Stimulated activated CD8-positive, alpha-beta memory T cell treated with anti-CD3 and anti-CD28 coated beads, Interleukin-4, amount 100 ng/mL, for 1 hour (primary cell): ENCODE measurements at places on chromosomes 7 and 10.

DNA sequence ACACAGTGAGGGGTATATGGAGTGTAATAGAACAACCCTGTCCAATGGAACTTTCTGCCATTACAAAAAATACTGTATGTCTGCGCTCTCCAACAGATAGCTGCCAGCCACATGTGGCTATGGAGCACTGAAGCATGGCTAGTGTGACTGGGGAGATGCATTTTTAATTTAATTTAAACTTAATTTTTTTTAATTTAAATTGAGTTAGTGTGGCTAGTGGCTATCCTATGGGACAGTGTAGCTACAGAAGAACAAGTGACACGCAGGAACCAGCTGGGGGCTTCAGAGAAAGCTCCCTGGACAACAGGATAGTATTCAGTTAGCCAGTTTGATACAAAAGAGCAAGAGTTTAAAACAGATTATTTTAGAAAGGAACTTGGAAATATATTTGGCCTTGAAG, 408.0 kb downstream of the THSD7A start:
- no peak for DNase-seq

DNA sequence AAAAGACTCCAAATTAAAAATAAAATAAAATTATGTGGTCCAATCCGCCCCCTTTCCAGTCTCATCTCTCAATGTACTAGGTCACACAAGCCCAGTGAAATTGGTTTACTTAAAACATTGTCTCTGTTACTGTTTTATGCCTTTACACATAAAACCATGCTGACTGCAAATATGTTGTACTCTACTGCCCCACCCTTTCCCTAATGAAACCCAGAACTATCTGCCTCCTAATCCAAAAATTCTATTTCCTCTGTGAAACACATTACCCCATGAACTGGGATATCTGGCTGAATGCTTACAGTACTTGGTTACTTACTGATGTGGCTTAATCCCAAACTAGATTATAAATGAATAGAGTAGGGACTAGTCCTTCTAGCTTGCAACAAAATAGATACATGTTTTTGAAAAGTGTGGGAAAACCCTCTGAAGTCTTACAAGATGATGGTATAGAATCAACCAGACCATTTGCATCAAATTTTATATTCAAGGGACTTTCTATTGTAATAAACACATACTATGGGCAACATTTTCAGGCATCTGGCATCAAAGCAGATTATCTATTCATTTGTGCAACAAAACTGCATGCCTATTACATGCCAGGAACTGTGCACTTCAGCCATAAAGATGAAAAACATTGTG, 10.0 kb upstream of the KMT2E start:
- DNase-seq, result no peak

DNA sequence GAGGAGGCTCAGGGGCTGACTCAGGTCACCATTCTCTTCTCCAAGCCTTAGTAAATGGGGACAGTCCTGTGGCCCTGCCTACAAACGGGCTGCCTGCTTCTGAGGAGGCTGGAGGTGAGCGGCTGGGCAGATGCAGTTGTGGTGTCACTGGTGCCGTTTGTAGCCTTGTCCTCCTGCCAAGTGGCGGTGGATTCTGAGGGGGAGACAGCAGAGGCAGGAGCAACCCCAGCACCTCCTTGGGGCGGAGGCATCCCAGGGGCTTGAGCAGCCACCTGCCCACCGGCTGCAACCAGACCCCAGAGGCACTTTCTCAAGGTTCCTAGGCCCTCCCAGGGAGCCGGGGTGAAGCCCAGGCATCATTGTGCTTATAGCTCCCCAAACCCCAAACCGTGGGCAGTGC, 112.5 kb downstream of the ZMIZ1 start:
- DNase-seq, result no peak

DNA sequence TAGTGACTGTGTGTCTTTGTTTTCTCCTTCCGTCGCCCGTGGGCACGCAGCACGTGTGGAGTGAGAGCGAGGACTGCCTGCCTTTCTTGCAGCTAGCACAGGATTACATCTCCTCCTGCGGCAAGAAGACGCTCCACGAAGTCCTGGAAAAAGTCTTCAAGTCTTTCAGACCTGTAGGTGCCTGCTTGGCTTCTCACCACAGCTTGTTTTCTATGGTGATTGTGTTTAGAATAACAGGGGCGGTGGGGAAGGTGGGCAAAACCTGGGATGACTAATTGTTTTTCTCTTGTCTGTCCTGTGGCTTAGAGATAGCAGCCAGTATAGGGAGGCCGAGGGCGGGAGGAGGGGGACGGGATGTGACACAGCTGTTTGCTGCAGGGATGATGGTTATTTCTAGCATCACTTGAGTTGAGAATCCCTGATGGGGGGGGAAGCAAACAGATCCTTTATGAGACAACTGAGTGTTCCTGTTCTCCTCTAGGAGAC, 11.4 kb downstream of the MTURN start:
- no peak for DNase-seq

GRCh38 chr7:2232766-2233520, at the start of gene MAD1L1:
TSS of gene MAD1L1 (minus strand) at chr7:2232945. CDS start at chr7:2230133, 2,812 bp downstream.
- DNase-seq, result peak; percentile 78

DNA sequence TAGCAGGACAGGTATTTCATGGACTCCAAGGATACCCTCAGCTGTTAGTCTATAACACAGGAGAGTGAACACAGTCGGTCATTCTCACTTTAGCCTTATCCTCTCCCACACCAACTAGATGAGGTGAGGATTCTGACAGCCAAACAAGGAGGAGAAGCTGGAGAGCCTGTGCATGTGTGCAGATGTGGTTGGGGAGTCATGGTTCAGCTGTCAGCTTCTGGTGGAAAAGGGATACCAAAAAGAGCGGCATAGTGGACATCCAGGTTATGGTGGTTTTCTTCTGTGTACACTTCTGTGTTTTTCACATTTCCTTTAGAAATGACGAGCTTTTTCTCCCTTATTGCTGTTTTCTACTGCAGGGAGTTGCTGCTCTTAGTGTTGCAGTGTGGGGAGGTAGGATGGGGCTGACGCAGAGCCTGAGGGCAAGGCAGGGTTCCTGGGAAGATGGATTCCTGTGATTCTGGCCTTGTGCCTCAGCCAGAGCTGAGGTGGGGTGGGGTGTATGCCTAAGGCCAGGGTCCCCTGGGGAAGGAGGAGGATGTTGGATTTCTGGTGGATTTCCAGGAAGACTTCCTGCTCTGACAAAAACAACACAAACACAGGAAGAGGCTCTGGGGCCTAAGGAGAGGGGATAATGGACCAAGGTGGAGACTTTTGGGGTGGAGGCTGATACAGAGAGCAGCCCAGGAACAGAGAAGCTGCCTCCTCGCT, 26.6 kb downstream of the PLAU start:
- no peak for DNase-seq

GRCh38 chr10:46218921-46219320, 67.9 kb upstream of the ANTXRL start:
- DNase-seq, result no peak

GRCh38 chr10:7855205-7855604, 36.9 kb downstream of the TAF3 start:
- DNase-seq, result no peak

DNA sequence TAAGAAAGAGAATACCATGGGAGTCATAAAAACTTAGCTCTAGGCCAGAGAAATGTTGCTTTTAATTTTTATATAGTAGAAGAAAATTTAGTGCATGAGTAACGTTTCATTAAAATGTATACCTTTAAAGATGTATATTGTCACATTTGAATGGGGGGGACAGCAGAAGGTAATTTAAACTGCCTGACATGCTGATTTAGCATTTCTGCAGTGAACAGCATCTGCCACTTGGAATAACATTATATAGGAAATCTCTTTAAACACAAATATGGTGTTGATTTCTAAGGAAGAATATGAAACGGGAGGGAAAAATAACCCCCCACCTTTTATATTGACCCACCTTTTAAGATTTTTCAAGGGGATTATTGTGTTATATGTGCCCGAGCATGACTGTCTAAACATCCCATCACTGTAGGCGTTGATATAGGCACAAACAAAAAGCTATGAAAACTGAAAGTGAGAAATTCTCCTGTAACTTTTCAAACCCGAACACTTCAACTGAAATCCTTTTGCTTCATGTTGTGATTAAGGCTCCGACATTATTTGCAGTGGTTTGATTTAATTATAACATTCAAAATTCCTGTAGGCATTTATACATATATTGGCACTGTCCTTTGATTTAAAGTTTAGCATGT, 244.7 kb upstream of the CELF2 start:
- DNase-seq, result no peak

DNA sequence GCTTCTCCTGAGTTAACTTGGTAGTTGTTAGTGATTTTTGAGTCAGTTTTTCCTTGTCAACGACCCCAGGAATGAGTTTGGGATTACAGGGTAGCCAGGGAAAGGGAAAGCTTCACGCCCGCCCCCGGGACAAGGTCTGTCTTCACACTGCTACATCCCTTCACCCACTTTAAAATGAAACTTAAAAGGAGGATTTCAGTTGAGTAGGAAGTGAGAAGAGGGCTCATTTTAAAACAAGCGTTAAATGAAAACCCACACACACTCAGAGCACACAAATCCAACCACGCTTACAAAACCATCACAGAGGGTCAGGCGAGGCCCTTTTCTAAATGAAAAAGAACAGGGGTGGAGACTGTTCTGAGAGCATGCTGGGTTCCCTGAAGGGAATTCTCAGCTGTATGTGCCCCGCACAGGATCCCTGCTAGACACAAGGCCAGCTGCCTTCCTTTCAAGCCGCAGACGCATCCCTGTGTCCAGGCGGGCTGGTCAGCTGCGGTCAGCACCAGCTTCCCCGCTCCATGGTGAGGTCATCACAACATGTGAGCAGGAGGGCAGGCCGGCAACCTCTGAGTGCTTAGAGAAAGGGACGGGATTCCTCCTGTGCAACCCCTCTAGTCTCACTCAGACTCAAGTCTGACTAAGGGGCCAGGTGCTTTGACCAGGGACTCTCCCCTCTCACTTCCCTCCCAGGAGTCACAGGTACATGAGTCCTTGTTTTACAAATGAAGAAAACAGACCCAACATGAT, 111.8 kb downstream of the EGFR start:
- DNase-seq, result no peak

GRCh38 chr7:41403291-41403690, 299.6 kb downstream of the INHBA start:
- DNase-seq, result no peak

GRCh38 chr7:86975914-86976313, 83.5 kb downstream of the ELAPOR2 start:
- DNase-seq, result no peak

- DNase-seq, result no peak
Measured at GRCh38 chr7:100575746-100576383, 2.2 kb upstream of the SAP25 start.

DNA sequence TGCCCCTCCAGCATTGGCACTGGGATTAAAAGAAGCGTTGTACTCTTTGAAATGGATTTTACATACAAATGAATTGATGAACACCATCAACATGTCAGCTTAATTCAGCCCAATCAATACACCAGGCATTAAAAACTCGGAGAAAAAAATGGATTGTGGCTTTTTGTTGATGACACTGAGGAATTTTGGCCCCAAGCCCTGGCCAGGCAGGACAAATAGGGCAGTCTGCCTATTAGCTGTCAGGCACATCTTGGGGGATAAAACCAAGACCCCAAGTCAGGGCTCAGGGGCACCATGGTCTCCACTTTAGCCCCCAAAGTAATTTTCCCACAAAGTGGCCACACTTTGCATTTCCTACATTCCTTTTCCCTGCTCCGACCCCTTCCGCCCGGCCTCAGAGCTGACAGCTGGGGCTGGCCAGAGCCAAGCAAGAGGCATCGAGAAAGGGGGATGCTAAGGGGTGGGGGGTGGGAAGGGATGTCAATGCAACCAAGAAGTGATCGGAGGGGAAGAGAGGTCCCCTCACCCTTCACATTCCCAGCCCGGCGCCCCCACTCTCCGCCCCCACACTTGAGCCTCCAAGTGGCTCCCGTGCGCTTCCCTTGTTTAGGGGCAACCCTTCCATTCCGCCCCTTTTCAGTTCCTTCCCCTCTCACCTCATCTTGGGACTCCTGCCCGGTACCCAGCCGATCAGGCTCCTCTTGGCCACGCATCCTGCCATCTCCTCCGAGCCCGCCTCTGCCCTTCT, 711 bp downstream of the HIP1 start:
- no peak for DNase-seq

DNA sequence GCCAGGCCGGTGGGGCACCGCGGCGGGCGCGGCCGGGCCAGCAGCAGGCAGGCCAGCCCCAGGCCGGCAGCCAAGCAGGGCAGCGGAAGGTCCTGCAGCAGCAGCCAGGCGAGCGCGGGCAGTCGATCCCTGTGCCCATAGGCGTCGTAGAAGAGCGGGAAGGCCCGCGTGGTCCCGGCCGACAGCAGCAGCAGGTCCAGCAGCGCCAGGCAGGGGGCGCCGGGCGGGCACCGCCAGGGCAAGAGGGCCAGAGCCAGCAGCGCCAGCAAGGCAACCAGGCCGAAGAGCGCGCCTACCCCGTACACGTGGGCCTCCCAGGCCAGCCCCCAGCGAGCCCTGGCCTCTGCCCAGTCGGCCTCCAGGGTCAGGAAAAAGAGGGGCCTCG, 8.4 kb upstream of the RBM28 start:
- DNase-seq, result no peak

DNA sequence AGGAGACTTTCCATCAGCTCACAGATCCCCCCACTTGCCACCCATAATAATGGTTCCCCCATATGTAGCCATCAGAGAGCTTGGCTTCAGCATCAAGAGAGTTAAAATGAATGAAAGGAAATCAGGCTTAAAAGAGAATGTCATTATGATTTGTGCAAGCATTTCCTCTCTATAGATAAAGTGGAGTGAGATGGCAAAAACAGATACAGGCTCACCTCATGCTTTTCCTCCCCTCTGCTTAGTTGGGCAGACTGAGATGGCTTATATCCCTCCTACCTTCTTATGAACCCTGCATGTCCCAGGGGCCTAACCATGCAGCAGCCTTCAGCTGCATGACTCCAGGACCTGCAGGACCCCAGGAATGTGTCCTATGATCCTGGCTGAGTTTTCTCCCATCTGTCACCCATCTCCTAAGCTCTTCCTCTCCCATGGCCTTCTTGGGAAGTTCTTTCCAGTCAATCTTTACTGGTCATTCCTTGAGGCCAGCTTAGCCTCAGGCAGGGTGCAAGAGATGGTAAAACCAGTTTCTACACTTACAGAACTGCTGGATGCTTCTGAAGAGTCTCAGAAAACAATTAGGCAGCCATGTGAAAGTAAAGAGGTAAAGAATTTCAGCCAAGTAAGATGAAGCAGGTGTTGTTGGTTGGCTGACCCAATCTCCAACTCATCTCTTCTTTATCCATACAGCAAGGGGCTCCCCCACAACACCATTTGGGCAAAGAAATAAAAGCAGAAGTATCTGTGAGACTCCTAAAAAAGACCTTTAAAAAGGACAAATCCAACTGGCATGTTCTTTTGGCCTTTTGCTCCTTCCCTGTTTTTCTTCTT, 159.7 kb downstream of the RTKN2 start:
- no peak for DNase-seq

- no peak for DNase-seq
Measured at GRCh38 chr10:64630534-64630933, 1109.3 kb downstream of the REEP3 start.
